ENCODE measurements at places on chromosomes 3 and 15.

DNA sequence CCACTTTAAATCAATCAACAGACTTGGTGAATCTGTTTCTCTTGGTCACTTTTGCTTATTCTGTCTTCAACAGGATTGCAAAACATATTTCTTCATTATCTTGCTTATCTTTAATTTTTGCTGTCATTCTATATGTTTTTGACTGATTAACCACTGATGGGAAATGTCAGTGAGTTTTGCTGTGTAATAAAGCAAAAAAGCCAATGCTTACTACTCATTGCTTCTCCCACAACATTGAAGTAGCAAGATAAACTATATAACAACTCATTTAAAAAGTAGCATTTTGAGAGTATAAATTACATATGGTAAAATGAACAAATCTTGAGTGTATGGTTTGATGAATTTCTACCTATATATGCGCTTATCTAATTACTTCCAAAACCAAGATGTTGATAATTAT is 892 bp downstream of the CD200R1L start:
- no peak for DNase-seq

DNA sequence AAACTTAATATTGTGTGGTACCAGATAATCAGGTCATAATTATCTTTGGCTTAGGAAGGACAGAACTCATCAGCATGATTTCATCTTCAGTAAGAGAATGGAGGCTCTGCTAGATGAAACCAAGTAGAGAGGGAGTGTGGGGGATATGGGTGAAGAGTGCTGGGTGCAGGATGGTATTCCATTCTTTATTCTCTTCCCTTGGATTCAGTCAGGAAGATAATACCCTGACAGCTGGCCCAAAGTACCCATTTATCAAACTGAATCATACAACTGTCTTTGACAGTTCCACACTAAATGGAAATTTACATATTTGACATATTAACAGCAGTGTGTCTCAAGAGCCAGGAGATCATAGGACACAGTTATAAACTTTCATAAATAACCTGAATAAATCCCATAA is 44.7 kb downstream of the GOLIM4 start:
- DNase-seq: no peak

DNA sequence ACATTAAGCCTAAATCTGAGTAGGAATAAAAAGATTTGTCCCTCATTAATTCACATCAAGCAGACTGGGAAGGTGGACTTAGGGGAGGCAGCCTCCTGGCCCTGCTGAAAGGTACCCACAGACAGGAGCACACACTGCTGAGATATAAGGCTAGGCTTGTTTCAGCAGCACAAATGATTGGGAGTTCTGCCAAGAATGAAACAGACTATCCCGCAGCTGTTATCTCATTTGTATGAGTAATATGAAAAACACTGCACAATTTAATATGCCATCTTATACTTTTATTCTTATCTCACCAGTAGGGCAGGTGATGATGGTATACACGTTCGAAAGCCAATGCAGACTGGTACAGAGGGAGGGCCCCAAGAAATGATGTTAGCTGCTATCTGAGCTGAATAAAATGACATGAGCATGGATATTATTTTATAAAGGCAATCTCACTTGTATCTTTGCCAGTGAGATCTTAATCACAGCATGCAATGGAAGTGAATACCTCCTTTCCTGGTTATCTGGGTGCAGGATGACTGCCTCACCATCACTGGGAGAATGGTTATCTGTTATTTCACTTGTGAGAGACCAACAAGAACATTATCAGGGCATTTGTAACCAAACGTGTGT is 258.7 kb upstream of the PPP2R3A start:
- no peak for DNase-seq

- DNase-seq: no peak
These were observed 50.8 kb upstream of the PIAS1 start for GRCh38 chr15:68003297-68003696.

GRCh38 chr3:186760897-186761447 is 22.4 kb upstream of the EIF4A2 start:
- no peak for DNase-seq

GRCh38 chr15:89761929-89762328 is 10.9 kb upstream of the MESP1 start:
- DNase-seq: no peak

DNA sequence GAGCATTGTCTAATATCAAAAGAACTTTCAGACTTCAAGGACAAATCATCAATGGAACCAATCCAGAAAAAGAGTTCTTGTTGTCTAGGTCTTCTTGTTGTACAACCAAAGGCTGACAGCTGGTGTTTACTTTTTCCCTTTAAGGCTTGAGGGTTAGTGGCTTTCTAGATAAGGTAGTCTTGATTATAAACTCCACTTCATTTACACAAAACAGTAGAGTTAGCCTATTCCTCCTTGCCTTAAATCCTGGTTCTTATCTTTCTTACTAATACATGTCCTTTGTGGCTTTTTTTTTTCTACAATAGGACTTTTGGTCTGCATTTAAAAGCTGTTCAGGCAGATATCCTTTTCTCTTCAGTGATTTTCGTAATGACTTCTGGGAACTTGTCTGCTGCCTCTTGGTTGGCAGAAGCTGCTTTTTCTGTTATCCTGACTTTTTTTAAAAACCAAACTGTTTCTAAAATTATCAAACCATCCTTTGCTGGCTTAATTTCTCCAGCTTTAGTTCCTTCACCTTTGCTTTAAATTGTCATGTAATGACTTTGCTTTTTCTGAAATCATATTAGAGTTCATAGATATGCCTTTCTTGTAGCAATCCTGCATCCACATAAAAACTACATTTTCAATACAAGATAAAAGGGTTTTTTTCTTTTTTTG is 44.8 kb downstream of the STRIT1 start:
- no peak for DNase-seq

DNA sequence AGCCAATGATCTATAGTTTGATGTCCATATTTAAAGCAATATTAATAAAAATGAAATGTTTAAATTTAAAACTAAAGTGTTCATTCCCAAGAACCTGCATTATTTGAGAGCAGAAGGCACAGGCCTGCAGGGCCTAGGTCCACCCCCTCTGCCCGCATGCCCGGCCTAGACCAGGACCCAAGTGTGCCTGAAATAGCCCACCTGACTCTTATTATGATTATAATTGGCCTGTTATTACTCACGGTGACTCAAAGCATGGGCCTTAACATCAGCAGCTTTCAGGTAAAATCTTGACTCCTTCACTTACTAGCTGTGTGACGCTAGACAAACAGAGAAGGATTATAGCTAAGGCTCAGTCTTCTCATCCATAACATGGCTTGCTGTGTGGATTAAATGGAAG is 128.8 kb downstream of the PLCL2 start:
- no peak for DNase-seq

- no peak for DNase-seq
These were observed 199.8 kb downstream of the WDR72 start for GRCh38 chr15:53559364-53560277.

DNA sequence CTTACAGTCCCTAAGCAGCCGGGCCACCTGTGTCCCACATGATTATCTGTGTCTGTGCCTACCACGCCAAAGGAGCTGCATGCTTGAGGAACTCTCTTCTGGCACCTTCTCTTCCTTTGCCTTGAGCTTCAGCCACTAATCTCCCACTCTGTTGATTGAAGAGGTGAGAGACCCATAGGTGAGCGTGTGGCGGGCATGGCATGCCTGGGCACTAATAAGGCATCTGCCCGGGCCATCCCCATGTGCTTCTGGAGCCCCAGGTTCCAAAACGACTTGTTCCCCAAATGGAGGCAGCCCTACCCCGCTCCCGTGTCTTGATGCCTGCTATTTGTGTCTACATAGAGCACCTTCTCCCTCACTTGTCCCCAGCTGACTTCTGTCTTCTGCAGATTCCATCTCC is 13.0 kb downstream of the MCM2 start:
- DNase-seq: no peak

- no peak for DNase-seq
These were observed 524.8 kb upstream of the PPP2R3A start for GRCh38 chr3:135440746-135441145.

DNA sequence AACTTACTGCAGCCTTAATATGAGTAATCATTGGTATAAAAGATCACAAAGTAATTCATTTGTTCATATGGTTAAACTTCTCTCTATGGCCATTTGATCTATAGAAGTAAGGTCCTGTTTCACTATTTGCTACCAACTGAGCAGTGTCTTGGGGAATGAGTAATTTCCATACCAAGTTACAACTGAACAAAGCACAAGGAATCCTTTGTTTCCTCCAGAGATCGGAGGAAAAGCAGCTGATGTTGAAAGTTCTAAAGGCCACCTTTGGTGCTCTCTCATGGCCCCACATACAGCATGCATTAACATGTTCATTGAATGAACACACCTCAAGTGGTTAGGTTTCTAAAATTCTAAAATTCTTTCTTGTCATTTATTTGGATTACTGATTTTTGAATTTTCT is 7.1 kb upstream of the CNTN3 start:
- no peak for DNase-seq

DNA sequence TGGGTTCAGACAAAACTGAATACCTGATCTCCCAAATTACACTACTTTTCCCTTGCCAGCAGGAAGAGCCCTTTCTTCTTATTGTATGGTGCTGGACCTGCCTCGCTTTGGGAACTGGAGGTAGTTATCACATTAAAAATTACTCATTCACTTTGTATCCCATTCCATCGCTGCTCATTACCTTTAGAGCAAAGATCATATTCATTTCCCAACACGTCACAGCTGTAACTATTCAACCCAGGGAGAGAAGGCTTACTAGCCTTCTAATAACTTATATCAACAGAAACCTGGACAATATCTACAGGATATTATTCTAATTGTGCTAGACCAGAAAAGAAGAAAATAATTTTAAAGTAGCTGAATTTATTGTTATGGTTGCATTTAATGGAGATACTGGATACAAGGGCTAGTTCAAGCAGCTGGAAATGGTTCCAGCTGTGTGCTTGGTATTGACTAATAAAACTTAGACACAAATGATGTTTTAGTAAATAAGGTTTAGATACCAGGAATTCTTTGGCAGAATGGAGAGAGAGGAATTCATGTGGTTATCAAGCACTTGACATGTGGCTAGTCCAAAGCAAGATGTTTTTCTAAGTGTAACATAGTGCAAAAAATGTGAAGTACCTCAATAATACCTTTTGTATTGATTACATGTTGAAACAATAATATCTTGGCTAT is 656.3 kb downstream of the ROBO1 start:
- no peak for DNase-seq

DNA sequence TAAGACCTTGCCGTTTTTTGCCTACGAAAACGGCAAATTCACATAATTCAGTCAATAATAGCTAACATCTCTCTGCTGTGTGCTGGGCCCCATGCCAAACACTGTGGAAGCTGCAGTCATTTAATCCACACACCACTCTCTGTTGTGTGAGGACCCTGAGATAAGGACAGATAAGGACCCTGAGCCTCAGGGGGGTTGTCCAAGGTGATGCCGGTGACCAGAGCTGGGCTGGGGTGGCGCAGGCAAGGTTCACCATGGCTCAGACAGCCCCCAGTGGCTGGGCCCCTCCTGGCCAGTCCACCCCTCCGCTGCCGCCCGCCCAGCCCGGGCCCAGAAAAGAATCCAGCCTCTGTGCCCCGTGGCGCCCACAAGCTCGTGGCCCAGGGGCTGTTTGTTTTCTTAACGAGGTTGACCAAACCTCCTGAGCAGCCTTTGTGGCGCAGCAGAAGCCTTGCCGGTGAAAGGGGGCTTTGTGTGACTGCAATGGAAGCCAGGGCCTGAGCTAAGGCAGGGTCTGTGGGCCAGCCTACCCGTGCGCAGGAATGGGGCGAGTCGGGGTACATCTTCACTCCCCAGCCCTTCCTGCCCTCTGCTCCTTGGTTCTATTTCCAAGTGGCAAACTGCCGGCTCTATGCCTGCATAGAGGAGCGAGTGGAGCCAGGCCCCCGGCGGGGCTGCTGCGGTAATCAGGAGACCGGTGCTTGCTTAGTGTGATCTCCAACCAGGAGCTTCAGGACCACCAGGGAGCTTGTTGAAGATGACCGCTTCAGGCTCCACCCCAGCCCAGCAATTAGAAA is 4.4 kb upstream of the SNX22 start:
- no peak for DNase-seq

DNA sequence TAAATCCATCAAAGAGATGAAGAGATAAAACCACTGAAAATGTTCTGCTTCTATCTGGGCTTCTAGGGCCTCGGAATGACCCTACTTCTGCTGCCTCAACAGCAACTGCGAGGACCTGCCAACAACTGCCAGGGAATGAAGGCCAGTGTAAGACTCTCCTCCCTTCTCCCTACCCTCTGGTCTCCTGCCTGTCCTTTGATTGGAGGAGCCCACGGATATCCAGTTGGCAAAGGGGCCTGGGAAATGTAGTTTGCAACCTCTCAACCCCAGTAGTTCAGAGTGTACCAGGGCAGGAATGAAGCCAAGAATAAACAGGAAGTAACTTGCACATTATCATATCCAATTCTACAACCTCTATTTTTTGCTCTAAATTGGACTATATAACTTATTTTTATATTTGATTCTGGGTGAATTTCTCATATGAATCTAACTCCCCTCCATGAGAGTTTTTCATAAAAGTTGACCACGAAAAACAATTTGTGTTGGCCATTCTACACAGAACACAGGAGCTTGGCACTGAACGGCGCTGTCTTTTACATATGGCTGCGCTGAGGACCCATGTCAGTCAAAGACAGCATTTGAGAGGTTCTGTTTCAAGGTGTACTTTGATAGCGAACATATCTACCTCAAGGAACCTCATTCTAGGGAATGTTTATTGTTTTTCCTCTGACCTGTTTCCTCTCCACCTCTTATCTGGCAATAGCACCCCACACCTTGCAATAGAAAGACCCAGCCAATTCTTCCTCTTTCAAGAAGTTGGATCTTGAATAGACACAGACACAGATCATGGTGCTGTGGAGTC is 91.1 kb upstream of the RNF7 start:
- no peak for DNase-seq

GRCh38 chr3:188309437-188310269 is 155.7 kb downstream of the LPP start:
- DNase-seq: no peak

DNA sequence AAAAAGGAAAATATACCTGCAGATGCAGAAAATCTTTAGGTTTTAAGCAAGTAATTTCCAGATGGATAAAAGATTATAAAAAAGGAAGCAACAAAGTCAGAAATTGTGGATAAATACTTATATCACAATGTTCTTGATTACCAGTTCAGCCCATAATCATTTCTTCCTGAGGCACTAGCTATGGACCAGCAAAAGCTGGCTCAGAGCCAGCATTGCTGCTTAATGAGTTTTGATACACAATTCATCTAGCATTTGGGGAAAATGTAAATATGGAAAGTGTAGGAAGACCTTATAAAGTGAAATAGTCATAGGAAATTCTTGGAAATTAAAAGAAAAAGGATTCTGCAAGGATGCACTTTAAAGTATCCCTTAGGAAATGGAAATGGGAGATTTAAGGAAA is 168.3 kb upstream of the GBE1 start:
- DNase-seq: no peak

GRCh38 chr15:99983171-99983885 is 250.1 kb upstream of the LYSMD4 start:
- no peak for DNase-seq
